Stimulated activated CD8-positive, alpha-beta memory T cell treated with anti-CD3 and anti-CD28 coated beads, Interleukin-4, amount 100 ng/mL, for 1 hour (primary cell): ENCODE measurements at places on chromosomes 3 and 15.

- no peak for DNase-seq
Observed at GRCh38 chr15:62985768-62986167, 56.8 kb upstream of the TPM1 start.

DNA sequence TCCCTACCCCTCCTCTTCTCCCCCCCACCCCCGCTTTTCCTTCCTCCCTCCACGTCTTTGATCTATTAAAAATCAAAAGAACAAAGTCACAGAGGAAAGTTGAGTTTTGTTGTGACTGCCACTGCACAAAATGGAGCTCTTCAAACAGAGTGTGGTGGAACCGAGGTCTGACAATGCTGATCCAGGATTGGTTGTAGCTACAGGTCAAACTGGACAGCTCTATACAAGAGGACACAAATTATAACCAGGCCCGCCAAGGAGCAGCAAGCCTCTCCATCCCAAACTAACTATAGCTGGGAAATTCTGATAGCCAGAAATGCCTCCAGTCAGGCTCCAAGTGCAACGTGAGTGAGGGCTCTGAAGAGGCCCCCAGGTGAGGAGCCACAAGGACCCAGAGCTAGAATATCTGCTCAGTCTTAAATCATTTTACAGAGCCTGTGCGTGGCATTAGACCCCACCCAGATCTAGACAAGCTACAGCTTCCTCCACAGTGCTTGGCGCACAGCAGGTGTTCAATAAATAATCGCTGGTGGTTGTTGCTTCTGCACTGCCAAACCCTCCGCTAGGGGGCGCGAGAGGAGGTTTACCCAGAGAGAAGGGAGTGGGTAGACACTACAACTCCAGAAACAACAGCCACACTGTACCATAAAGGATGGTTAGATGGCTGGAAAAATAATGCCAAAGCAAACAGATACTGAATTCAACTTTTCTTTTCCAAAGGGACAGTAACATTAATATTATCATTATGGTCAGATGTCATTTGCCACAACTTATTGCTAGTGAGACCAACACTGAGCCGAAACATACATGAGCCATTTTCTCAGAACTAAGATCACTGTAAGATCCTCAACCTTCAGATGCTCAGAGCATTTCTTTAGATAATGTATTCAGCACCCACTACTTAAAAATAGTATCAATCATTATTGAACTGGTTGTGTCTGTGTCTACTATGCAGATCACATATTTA is 44.6 kb downstream of the ZIC4 start:
- DNase-seq: no peak

- DNase-seq: no peak
Observed at GRCh38 chr3:98893740-98894139, 7.8 kb downstream of the DCBLD2 start.

DNA sequence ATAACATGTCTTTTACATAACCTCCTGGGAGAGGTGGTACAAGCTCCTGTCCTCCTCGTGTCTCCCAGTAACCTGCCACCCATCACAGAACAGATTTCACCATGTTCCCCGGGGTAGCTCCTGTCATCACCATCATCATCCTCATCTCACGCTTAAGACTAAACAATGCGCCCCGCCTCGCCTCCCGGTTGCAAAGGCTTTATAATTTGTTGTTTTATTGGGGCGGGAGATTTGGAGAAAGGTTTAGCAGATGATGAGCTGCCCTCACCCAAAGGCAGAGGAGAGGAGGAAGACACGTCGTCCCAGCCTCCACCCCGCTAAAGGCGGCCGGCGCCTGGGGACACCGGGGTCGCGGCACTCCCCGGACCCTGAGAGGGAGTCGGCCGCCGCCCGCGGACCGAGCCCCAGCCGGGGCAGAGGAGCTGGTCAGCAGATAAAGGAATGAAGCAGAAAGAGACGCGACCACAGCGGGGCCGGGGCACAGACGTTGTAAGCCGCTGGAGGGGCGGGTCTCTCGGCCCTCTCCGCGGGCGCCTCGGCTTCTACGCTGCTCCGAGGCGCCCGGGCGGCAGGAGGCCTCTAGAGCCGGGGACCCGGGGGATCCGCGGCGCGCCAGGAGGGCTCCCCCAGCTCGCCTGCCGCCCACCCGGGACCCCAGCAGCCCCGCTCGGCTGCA is 589 bp downstream of the HERC1 start:
- no peak for DNase-seq

DNA sequence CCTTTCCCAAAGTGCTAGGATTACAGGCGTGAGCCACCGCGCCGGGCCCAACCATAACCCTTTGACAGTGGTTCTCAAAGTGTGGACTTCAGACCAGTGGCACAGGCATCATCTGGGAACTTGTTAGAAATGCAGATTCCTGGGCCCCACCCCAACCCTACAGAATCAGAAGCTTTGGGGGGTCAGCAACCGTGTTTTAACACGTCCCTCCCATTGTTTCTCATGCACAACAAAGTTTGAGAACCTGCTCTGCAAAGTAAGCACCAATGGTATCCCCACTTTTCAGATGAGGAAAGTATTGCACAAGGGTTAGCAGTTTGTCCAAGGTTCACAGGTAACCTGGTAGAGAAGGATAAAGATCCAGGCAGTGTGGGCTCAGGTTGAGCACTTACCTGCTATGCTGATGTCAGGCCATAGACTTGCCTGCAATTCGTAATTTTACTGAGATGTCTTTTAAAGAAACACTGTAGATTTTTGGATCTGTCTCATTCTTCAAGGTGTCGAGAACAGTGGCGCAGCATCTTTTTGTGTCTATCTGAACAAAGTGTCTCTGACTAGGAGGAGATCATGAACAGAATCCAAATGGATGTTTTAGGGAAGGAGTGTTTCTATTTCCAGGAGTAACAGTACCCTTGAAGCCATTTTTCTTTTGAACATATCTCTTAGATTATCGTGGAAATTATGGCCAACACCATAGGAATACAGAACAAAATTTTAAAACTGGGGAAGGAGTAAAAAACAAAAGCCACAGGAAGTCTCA is 2.5 kb downstream of the GXYLT2 start:
- DNase-seq: no peak

DNA sequence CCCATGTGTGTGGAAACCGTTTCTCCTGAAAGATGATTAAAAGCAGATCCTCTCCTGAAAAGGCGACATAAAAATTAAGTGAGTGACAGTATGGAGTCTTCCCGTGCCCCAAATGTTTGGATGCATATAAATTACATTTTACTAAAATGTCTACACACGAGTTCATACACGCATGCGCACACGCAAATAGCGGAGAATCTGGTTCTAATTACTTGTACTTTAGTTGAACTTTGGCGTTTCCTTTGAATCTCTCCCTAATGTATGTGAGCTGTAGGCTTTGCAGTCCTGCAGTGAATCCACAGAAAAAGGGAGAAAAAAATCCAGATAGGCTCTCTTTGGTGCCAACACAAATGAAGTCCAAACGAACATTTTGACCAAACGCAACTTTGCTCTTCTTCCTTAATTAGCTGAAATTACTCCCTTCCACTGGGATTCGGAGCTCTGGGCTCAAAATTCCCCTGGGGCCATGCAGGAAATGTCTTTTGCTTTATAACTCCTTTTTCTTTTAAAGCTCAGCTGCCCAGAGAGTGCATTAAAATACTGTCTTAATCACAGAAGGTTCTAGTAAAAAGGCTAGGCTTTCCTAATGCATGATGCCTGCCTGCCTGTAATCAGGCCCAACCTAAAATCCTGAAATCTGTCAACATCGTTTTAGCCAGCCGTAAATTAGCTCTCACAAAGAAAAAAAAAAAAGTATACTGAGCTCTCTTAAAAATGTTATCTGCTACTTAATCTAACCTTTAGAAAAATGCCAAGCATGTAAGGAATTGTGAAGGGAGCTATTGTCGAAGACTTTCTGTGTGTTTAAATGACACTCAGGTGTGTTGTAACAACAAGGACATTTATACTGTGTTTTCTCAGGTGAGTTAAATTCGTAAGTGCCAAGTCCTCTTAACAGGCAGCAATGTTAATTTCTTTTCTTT is 26.2 kb downstream of the RARB start:
- DNase-seq: no peak

- no peak for DNase-seq
Observed at GRCh38 chr3:146838221-146838620, 233.1 kb upstream of the PLSCR5 start.

GRCh38 chr3:66336333-66336766 is 115.5 kb downstream of the SLC25A26 start:
- DNase-seq: no peak

GRCh38 chr3:153254361-153254760 is 92.3 kb downstream of the RAP2B start:
- no peak for DNase-seq

- DNase-seq: no peak
Observed at GRCh38 chr3:45958321-45958791, 15.1 kb downstream of the CXCR6 start.
